Placental pericyte (primary cell): ENCODE measurements at places on chromosomes 5 and 9. TPM values are rescaled to one million over a fixed set of nuclear protein-coding genes. Genes with fewer than 3 reads are reported as not detected.

The ADAMTS2 gene
- total RNA-seq = 8.1 and 33.2 TPM in 2 replicates

The CTNND2 gene
- total RNA-seq = not detected in 2 replicates

The IL4 gene
- total RNA-seq = not detected in 2 replicates

The RLN2 gene
- not detected in 2 replicates for total RNA-seq

The PURA gene
- total RNA-seq = 12.5 and 25.6 TPM in 2 replicates

The ACTBL2 gene
- 1.8 and 3.3 TPM in 2 replicates for total RNA-seq

The ALAD gene
- 12.3 and 16.8 TPM in 2 replicates for total RNA-seq

The RGS3 gene
- total RNA-seq = 39.4 and 60.3 TPM in 2 replicates

The TLX3 gene
- total RNA-seq = not detected in 2 replicates

The FREM1 gene
- 0.22 and 0.72 TPM in 2 replicates for total RNA-seq

The KCNIP1 gene
- not detected in 2 replicates for total RNA-seq
